ENCODE measurements at places on chromosomes 3 and 15. TPM values are rescaled to one million over a fixed set of nuclear protein-coding genes. Genes with fewer than 3 reads are reported as not detected.

SLC28A1 gene
- not detected for total RNA-seq

TMEM207 gene
- not detected for total RNA-seq

MINAR1 gene
- total RNA-seq = 7.1 TPM

TM6SF1 gene
- 0.16 TPM for total RNA-seq

PLA2G4E gene
- total RNA-seq = not detected

ECE2 gene
- not detected for total RNA-seq

KCNAB1 gene
- not detected for total RNA-seq

IL17RE gene
- total RNA-seq = 3.2 TPM

SLC24A5 gene
- 0.16 TPM for total RNA-seq

FOXB1 gene
- total RNA-seq = not detected

ATP10A gene
- total RNA-seq = 13.1 TPM

RUBCN gene
- total RNA-seq = 21.3 TPM

KNSTRN gene
- total RNA-seq = 10.9 TPM

MAGEL2 gene
- 0.24 TPM for total RNA-seq

ISG20 gene
- total RNA-seq = 3.9 TPM

GOLGA8T gene
- total RNA-seq = not detected

CCDC33 gene
- total RNA-seq = not detected

VPS39 gene
- 75.0 TPM for total RNA-seq

USP19 gene
- total RNA-seq = 51.3 TPM

ACAN gene
- total RNA-seq = 8.6 TPM

ACOX2 gene
- total RNA-seq = 24.7 TPM

HESX1 gene
- not detected for total RNA-seq

TBC1D21 gene
- total RNA-seq = not detected

NLGN1 gene
- 10.9 TPM for total RNA-seq

ANKRD34C gene
- total RNA-seq = not detected

ATOSA gene
- total RNA-seq = 30.6 TPM

PPP1R14D gene
- not detected for total RNA-seq

GRAMD1C gene
- 2.4 TPM for total RNA-seq

ADAMTS17 gene
- 0.16 TPM for total RNA-seq

DUOX1 gene
- total RNA-seq = 1.5 TPM

LEKR1 gene
- 0.81 TPM for total RNA-seq

AADACL2 gene
- not detected for total RNA-seq

APPL1 gene
- total RNA-seq = 48.5 TPM

KLF15 gene
- total RNA-seq = 0.49 TPM

PLCB2 gene
- 0.49 TPM for total RNA-seq

PROK2 gene
- not detected for total RNA-seq

ZKSCAN7 gene
- total RNA-seq = 10.5 TPM

VGLL3 gene
- total RNA-seq = 584 TPM

PGBD4 gene
- 1.6 TPM for total RNA-seq

LMAN1L gene
- total RNA-seq = not detected

TSC22D2 gene
- total RNA-seq = 24.7 TPM

ZNF860 gene
- 0.85 TPM for total RNA-seq

CDHR4 gene
- total RNA-seq = not detected

SKOR1 gene
- total RNA-seq = 0.49 TPM

GAP43 gene
- total RNA-seq = 0.16 TPM

PATL2 gene
- total RNA-seq = 0.61 TPM

CPNE9 gene
- total RNA-seq = not detected

GOLGA8R gene
- total RNA-seq = 1.8 TPM

PSMD6 gene
- total RNA-seq = 53.5 TPM

ATP6V1A gene
- 119 TPM for total RNA-seq

RPUSD2 gene
- 11.7 TPM for total RNA-seq

C3orf70 gene
- total RNA-seq = 1.3 TPM

CLDN18 gene
- total RNA-seq = not detected

IQCF5 gene
- not detected for total RNA-seq

All from hair follicle dermal papilla cell (primary cell).